ENCODE measurements at places on chromosomes 1 and 21.

DNA sequence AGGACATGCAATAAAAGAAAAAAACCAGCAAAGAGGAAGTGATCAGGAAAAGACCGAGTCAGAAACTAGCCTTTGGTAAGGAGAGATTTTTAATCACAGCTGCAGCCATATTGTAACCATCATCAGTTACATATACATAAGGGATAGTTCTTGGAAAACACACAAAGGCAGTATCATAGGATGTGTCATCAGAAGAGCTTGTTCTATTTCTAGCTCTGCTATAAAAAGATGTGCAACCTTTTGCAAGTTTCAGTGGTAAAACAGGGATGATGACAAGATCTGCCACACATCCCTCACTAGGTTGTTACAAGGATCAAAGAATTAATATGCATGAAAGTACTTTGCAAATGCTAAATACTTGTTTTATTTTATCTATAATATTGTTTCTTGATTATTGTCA is 342.0 kb downstream of the VAV3 start:
- DNase-seq: no peak

DNA sequence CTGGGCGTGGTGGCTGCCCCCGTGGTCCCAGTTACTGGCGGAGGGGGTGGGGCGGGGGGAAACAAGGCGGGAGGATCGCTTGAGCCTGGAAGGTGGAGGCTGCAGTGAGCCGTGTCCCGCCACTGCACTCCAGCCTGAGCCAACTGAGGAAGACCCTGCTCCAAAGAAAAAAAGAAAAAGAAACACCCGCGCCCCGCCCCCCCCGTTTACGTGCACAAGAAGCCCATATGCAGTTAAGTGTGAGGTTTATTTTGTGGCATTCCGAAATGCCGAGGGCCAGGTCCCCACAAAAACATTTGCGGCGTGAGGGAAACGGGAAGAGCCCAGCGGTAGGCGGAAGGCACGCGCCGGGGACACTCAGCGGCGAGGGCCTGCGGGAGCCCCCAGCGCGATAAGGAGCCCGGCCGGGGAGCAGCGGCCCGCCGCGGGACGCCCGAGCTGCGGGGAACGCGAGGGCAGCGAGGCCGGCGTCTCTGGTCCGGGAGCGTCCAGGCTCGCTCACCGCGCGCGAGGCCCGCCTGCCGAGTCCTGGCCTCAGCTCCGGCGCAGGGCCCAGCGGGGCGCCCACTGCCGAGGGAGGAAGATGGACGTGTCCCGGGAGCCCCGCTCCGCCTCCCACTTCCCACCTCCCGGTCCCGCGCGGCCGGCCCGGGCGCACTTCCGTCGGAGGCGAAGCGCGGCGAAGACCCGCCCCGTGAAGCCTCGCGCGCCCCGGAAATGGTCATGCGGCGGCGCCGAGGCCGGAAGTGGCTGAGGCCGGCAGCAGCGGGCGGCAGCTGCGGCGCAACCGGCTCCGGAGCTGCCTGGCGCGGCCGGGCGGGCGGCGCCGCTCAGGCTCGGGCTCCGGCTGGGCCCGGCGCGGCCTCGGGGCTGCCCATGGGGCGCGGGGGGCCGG is at the start of gene TRAPPC10:
TRAPPC10 (plus strand) TSS at position 731 of the 895 bp plus-strand sequence. CDS start 185 bp downstream, outside the sequence.
- DNase-seq: peak; percentile 83

DNA sequence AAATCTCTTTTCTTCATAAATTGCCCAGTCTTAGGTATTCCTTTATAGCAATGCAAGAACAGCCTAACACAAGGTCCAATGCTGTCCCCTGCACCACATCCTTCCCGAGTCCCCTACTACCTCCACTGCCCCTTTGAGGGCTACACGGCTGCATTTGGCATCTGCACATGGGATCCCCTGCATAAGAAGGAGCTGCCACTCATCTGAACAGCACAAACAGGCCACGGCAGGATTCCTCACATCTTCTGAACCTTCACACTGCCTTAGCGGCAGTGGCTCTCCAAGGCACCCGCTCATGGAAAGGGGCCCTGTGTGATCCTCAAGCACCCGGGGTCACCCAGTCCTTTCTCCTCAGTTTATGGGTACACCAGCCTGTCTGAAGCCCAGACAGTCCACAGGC is 29.2 kb upstream of the BACE2 start:
- DNase-seq: no peak

GRCh38 chr1:204670152-204670927 is 15.2 kb downstream of the LRRN2 start:
- DNase-seq: peak; percentile 25

- no peak for DNase-seq
These were observed 7.6 kb downstream of the AGPAT3 start for GRCh38 chr21:43872531-43873197.

DNA sequence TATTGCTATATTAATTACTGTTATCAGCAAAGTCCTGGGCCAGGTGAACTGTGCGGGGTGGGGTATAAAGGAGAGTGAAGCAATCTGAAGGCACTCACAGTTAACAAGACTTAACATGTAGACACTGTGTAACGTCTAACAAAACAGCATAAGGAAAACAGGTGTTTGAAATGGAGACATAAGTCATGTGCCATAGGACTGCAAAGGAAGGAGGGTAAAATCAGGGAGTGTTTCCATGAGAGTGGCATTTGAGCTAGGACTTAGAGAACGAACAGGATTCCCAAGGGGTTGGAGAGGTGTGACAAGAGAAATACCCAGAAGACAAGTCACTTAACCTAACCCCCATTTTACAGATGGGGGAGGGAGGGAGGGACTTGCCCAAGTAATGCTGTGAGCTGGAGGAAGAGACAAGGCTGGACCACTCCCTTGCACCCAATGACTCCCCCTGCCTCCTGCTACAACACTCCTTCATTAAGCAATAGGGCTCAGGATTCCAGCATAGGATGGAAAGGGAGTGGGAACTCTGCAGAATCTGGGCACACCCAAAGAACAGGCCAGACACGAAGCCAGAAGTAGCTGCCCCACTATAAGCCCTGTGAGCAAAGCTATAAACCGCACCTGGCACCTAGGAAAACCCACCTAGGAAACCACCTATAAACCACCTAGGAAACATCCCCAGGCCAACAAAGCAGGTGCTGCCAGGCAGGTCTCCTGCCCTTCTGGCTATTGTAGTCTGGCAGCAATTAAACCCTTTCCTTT is 6.6 kb downstream of the PEF1 start:
- no peak for DNase-seq

DNA sequence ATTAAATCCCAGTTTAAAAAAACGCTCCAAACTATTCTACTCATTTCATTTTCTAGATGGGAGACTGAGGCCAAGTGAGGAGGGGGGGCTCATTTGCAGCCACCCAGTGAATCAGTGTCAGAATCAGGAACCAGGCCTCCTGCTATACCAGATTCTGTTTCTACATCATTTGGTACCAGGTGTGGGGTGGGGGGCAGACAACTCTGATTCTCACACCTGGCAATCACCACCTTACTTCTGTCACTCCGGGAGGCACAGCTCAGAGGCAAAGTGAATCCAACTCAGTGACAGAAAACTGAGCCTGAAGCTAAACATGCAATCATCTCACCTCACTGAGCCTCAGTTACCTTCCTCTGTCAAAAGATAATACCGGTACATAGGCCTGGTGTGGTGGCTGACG is 23.5 kb upstream of the ID3 start:
- no peak for DNase-seq

- no peak for DNase-seq
These were observed 180.6 kb upstream of the C1orf105 start for GRCh38 chr1:172239901-172240300.

DNA sequence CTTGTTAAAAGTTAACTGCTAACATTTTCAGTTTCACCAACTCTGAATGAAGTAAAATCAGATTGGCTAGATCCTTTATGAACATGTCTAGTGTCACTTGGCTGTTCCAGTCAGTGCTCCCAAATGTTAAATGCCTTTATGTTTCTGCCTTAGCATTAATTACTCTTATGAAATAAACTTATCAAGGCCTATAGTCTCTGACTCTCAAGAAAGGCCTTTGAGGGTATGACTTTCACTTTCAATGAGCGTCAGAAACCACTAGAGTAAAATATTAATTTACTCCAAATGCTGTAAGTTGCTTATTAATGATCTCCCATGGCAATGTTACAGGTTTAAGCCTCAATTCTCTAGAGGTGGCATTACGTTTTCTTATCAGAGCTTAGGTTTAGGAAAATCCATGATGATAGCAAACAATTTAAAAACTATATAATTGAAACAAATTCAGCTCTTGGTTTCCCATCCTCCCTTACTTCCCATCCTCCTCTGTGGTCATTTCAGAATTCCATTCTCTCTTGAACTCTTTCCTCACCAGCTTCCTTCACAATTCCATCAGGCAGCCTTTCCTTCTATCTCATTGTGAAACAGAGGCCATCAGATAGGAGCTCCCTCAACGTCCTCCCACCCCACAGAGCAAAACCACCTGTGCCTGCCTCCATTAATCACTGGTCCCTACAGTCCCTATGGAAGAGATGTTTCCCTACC is 108.6 kb upstream of the COP1 start:
- DNase-seq: no peak

DNA sequence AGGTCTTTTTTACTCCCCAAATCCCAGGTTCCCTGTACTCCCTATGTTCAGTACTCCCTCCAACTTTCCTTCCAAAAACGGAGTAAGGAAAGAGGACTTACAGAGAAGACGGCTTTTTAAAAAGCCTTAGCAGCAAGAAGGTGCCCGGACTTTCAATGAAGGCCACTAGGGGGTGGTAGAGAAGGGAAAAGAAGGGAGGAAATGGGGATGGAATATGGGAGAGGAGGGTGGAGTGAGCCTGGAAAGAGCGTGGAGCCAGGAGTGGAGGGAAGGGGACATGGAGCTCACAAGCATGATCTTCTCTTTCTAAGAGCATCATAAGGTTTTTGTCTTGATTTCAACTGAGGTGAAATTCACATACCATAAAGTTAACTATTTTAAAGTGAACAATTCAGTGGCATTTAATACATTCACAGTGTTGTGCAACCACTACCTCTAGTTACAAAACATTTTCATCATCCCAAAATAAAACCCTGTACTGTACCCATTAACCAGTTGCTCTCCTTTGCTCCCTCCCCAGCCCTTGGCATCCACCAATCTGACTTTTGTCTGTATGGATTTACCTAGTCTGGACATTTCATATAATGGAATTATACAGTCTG is 129.9 kb downstream of the ZNF281 start:
- peak; percentile 23 for DNase-seq

DNA sequence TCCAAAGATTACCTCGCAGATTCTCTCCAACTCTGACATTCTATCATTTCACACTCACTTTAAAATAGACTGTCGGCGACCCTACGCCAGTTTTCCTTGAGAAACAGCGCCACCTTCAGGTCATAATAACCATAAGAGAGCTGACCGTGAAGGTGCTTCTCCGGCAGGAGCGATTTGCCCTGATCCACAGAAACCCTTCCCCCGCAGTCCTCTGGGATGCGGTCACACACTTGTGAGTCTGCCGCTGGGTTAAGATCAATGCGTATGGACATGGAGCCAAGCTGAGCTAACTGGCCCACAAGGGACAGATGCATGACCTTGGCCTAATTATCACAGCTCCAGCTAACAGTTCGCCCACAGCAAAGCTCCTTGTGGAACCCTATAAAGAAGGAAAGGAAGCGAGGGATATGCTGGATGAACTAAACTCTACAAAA is 32.8 kb upstream of the IFNAR2 start:
- peak; percentile 83 for DNase-seq

GRCh38 chr1:171904778-171905450 is 63.6 kb downstream of the DNM3 start:
- DNase-seq: no peak

- DNase-seq: peak; percentile 27
These were observed 14.2 kb downstream of the CAPN2 start for GRCh38 chr1:223726380-223727001.

DNA sequence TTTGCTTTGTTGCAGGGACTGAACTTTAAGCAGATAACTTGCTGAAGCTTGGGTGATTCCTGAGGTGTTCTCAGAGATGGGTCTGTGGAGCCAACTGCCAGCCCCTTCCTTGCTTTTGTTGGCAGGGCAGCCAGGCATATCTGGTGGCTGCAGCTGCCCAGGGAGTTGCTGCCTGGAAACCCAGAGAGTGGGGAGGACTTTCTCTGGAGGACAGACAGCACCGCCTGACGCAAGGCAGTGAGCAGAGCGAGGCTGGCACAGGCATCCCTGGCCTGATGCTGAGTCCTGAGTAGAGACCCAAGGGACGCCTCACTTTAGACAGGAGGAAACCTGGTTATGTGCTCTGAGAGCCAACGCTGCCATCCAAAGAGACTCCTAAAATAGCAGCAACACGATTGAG is 9.8 kb upstream of the OLFML2B start:
- no peak for DNase-seq

DNA sequence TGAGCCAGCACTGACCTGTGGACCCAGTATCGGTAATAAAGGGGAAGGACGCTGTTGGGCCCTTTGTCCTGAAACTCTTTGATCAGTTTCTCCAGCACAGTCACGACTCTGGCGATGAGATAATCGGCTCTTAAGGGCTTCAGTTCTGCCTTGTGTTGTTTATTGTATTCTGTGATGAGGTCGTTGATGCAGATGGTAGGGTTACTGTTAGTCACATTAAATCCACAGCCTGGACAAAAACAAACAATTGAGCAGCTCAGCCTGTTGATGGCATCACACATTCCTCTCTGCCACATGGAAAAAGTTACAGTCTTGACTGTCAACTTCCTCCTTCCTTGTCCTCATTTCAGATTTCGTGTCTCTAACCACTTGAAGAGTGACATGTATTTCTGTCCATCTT is 57.6 kb downstream of the SIM2 start:
- DNase-seq: no peak

- no peak for DNase-seq
These were observed 12.1 kb downstream of the PLXNA2 start for GRCh38 chr1:208231881-208232661.

DNA sequence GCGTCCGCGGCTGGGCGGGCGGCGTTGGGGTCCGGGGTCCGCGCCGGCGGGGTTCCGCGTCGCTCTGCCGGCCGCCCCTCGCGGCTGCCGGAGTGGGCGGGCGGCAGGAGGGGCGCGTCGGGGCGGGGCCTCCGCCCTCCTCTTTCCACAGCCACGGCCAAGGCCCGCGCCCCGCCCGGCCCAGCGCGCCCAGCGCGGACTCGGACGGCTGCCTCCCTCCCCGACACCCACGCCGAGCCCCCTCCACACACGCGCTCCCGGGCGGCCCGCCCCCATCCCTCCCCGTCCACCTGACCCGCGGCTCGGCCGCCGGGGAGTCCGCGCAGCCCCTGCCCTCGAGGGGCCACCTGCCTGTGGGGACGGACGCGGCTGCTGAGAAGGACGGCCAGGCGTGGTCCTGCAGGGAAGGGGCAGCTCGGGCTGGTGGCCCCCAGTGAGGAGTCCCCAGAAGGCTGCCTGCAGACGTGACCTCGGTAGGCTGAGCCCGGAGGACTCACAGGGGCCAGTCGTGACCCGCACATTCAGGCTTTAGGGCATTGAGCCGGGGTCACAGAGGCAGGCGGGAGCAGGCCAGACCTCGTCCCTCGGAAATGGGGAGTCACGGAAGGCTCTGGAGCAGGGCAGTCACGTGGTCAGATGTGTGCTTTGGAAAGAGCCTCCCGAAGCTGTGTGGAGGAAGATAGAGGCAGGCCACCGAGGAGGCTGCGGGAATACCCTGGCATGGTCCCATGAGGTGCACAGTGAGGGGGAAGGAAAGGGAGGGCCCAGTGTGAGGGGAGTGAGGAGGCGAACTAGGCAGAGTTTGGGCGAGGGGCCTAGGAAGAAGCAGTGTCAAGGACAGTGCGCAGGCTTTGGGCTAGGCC is at the start of gene COL8A2:
COL8A2 (minus strand) TSS at position 94 of the 863 bp plus-strand sequence. CDS start 24,980 bp downstream, outside the sequence.
- no peak for DNase-seq

- no peak for DNase-seq
These were observed 45.5 kb upstream of the LRIG2 start for GRCh38 chr1:113027449-113027848.

All from hematopoietic multipotent progenitor cell treated with erythropoietin and hydrocortisone succinate and interleukin-3 and kit ligand, for 15 days (in vitro differentiated cells).